ENCODE measurements at places on chromosomes 4 and X.

- no peak for DNase-seq
Measured at GRCh38 chr4:87130985-87131703, 89.3 kb downstream of the KLHL8 start.

- no peak for DNase-seq
Measured at GRCh38 chr4:149465955-149466354, 349.7 kb downstream of the IQCM start.

DNA sequence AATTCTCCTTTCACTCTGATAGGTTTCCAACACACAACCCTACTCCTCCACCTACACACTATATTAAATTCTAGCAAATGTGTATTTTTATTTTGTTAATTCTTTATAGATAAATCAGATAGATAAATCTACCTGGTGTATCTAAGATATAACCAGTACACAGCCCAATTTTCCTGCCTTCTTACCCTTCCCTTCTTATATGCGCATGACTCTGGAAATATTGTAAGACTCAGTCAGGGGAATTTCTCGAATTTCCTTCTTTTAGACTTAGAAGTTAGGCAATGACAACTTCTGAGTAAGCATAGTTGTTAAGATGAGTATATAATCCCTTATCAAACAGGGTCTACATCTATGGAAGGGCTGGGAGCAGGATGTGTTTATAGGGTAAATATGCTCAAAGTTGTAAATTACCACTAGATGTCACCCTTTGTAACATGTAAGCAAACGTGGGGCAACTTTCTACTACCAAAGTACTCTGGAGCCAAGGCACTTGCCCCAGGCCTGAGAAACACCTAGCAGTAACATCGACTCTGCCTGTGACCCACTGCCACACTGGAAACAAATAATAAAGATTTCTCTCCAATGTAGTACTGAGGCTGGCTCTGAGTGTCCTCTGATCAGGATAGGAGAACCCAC is 444.7 kb downstream of the IQCM start:
- peak; percentile 7 for DNase-seq

DNA sequence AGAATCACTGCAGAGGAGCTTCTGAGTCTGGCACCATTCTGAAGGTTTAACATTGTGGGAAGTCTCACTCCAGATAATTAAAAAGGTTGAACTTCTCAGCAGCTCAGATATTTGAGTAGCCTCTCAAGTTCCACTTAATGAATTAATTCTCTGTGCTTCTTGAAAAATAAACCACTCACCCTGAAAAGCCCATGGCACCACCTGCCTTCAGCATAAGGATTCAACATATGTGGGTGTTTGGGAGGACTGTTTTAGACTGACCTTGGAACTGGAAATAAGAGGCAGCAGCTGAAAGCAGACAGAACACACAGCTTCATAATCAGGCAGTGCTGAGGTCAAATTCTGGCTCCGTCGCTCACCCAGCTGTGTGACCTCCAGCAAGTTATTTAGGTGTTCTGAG is 100.6 kb downstream of the KCNIP4 start:
- no peak for DNase-seq

- no peak for DNase-seq
Measured at GRCh38 chr4:173381610-173382009, 10.9 kb downstream of the SAP30 start.
